ENCODE measurements at places on chromosomes 7 and 10. TPM values are rescaled to one million over a fixed set of nuclear protein-coding genes. Genes with fewer than 3 reads are reported as not detected.

TMEM236 gene
- total RNA-seq, result 2.8 TPM

SPDYE11 gene
- total RNA-seq, result not detected

OR2A5 gene
- total RNA-seq, result not detected

MGMT gene
- total RNA-seq, result 20.5 TPM

CASTOR2 gene
- 48.4 TPM for total RNA-seq

BCL7B gene
- 97.9 TPM for total RNA-seq

DNA sequence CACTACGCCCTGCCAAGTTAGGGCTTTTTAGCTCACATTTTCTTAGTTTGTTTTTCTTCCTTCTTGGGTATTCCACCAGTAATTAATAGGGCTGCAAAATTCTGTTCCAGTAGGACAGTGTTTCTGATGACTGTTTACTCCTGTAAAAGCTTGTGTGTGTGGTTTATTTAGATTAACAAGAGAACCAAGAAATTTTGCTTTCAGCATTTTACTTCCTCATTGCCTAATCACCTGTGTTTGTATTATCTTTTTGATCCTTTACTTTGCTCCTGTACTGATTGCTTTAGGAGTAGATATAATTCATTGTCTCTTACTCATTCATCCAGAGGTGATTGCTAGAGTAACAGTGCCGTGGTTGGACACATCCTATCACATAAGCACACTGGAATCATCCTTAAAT, 27.7 kb downstream of the TDRD1 start:
- H3K36me3 ChIP-seq, result no peaks in the 10 kb centered on the region
- no peaks in the 10 kb centered on the region for H3K4me1 ChIP-seq
- no peak overlapping the region for H3K27ac ChIP-seq
- no peak for DNase-seq

- no peak overlapping the region for H3K4me3 ChIP-seq
- H3K27ac ChIP-seq, result no peak overlapping the region
- no peaks in the 10 kb centered on the region for H3K27me3 ChIP-seq
- no peak for DNase-seq
- H3K4me1 ChIP-seq, result no peaks in the 10 kb centered on the region
Observed at GRCh38 chr7:34104115-34104514, 198.8 kb downstream of the BMPER start.

- no peak for DNase-seq
- H3K36me3 ChIP-seq, result no peaks in the 10 kb centered on the region
Observed at GRCh38 chr7:26307791-26308190, 16.1 kb downstream of the SNX10 start.

DNA sequence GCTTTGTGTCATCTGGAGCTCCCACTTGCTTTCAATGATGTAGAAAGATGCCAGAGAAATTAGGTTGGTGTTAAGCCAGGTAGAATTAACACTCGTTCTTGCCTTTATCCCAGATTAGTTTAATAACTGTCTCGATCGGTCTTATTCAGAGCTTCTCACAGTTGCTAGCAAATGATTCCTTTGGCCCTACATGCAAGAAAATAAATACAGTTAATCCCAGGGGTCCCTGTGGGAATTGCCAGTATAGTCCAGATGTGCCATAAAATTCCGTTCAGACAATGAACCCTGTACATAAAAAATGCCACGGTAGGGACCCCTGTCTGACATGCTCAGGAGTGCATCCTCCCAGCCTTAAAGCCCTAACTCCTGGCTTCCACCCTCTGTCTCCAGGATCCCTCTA, 207.5 kb downstream of the ARHGAP12 start:
- H3K27me3 ChIP-seq, result no peaks in the 10 kb centered on the region
- H3K4me3 ChIP-seq, result no peak overlapping the region
- no peaks in the 10 kb centered on the region for H3K4me1 ChIP-seq
- no peak for DNase-seq
- no peak overlapping the region for H3K27ac ChIP-seq
- H3K36me3 ChIP-seq, result no peaks in the 10 kb centered on the region

- peak overlapping the region; percentile 84 for H3K27ac ChIP-seq
- no peaks in the 10 kb centered on the region for H3K27me3 ChIP-seq
- no peaks in the 10 kb centered on the region for H3K36me3 ChIP-seq
- H3K4me3 ChIP-seq, result no peak overlapping the region
- peak; percentile 88 for DNase-seq
Observed at GRCh38 chr7:94301024-94301586, 93.6 kb upstream of the COL1A2 start.

DNA sequence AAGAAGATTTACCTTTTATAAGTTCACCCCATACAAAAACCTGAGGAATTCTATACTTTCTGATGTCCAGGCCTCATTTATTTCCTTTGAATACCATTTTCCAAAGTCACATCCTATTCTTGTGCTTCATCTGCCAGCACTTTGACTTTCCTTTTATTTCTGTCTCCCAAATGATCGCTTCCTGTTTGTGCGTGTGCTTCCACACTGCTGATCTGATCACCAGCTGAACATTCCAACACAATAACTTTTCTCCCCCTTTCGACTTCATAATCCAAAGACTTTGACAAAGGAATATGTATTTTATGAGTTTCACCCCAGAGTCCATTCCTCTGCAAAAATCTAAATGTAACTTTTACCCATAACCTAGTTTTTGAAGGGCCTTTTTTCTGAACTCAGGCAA, 3.1 kb downstream of the ELAPOR2 start:
- H3K27me3 ChIP-seq, result no peaks in the 10 kb centered on the region
- no peak overlapping the region for H3K4me3 ChIP-seq
- H3K4me1 ChIP-seq, result peaks cover 8% of the 10 kb centered on the region
- DNase-seq, result no peak

DNA sequence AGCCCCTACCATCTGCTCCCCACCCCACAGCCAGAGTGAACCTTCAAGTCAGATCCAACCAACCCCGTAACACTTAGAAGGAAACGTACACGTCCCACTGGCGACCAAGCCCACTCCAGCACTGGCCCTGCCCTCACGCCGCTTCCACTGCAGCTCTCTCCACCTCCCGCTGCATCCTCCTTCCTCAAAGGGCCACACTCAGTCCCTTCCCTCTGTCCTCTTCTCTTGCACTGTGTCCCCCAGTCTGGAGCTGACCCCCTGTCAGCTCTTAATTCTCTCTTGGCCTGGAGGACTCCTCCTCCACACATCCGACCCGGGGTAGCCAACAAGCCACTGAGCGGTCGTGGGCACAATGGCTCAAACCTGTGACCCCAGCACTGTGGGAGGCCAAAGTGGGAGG, 85.8 kb downstream of the PROSER2 start:
- H3K27ac ChIP-seq, result no peak overlapping the region
- H3K27me3 ChIP-seq, result no peaks in the 10 kb centered on the region
- H3K36me3 ChIP-seq, result no peaks in the 10 kb centered on the region
- H3K4me3 ChIP-seq, result no peak overlapping the region
- no peaks in the 10 kb centered on the region for H3K4me1 ChIP-seq

DNA sequence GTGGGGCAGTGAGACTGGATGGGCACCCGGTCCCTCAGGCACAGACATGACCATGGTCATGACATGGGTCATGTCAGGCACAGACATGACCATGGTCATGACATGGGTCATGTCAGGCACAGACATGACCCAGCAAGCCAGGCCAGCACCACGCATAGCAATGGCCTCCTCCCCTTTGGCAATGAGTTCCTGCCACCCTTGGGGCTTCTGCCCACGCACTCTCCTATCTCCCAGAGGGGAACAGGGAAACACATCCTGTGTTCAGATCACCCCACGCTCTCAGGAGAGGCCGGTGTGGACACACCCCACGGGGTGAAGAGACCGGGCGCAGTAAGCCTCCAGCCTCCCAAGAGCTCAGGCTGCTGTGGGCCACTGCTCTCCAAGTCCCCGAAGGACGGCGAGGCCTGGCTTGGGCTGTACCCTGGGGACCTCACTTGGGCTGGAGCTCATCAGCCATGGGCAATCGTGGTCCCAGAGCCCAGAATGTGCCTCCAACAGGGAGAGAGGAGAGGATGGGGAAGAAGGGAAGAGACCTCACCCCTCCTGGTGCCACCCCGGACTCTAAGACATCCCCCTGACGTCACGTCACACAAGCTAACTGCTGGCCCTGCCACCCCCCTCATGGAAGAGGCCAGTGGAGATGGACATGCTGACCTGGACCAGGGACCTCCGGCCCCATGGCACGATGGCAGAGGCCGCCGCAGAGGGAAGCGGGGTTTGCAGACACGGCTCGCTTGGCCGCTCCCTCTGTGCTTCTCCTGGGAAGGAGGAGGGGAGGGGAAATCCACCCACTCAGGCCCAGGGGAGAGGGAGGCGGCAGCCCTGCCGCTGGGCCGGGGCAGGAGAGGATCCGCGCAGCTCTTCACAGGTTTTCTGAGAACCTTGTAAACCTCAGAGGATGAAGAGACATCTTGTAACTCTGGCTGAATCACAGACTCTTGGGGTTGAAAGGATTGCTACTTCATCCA, 269.6 kb downstream of the ELFN1 start:
- DNase-seq, result no peak
- H3K27ac ChIP-seq, result no peak overlapping the region
- no peaks in the 10 kb centered on the region for H3K27me3 ChIP-seq
- H3K4me1 ChIP-seq, result no peaks in the 10 kb centered on the region
- no peak overlapping the region for H3K4me3 ChIP-seq

DNA sequence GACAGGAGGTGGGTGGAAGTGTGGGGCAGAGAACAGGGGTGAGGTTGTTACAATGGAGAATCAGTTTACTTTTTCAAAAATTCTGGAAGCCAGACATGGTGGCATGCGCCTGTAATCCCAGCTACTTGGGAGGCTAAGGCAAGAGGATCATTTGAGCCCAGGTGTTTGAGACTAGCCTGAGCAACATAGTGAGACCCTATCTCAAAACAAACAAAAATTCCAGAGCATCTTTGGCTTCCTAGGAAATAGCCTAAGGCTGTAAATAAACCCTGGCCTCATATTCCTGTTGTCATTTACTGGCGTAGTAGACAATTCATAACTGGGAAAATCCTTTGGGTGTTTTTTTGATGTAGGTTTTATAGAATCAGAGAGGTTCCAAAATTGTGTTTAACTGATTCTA, 44.0 kb downstream of the GBF1 start:
- H3K27ac ChIP-seq, result no peak overlapping the region
- no peaks in the 10 kb centered on the region for H3K36me3 ChIP-seq
- no peak overlapping the region for H3K4me3 ChIP-seq
- DNase-seq, result no peak

DNA sequence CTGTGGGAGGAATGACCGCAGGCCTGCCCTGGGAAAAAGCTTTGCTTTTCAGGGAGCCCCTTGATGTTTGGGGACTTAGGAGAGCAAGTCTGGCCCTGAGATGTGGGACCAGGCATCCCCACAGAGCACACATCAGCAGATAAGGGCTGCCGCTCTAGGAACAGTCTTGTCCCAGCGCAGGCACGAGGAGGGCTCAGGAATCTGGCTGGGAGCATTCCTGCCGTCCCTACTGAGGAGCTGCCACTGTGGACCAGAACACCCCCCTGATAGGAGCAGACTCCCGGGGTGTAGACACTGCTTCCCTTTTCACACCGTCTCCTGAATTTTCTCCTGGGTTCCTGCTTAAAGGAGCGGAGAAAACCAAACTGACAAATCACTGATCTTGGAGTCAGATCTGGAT, 232.3 kb downstream of the CUX1 start:
- DNase-seq, result no peak
- peaks cover 12% of the 10 kb centered on the region for H3K4me1 ChIP-seq
- no peaks in the 10 kb centered on the region for H3K27me3 ChIP-seq

DNA sequence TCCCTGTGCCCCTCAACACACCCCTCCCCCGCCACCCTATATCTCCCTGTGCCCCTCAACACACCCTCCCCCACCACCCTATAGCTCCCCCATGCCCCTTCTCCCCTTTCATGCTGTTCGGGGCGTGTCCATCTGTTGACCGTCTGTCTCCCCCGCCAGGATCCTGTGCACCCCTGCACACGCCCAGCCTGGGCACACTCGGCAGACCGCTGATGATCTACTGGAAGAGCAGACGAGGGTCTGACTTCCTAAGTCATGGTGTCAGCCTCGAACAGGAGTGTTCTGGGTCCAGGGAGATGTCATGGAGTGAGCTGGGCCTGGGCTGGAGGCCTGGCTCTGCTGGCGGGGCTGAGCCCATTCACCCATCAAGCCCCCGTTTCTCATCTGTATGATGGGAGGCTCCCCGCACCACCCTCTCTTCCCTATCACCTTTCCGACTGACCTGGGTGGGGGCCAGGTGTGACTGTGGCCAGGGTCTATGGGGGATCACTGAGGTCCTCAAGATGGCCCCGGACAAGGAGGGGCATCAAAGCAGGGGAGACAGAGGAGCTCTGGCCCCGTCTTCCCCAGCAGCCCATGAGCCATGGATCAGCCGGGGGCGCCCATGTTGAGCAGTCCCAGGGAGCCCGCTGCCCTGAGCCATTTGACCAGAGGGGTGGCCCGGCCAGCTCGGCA, 48.3 kb downstream of the PDGFA start:
- peak overlapping the region; percentile 74 for H3K27ac ChIP-seq
- H3K4me1 ChIP-seq, result no peaks in the 10 kb centered on the region
- H3K27me3 ChIP-seq, result no peaks in the 10 kb centered on the region
- DNase-seq, result peak; percentile 6
- no peaks in the 10 kb centered on the region for H3K36me3 ChIP-seq

GRCh38 chr7:157464111-157464970, 127.5 kb downstream of the DNAJB6 start:
- DNase-seq, result no peak
- peaks cover 6% of the 10 kb centered on the region for H3K27me3 ChIP-seq
- no peaks in the 10 kb centered on the region for H3K36me3 ChIP-seq
- no peak overlapping the region for H3K4me3 ChIP-seq

- H3K4me3 ChIP-seq, result no peak overlapping the region
- no peak overlapping the region for H3K27ac ChIP-seq
- H3K36me3 ChIP-seq, result no peaks in the 10 kb centered on the region
Observed at GRCh38 chr7:14740606-14741005, 161.9 kb downstream of the DGKB start.

GRCh38 chr10:103845972-103846371, 9.4 kb downstream of the SH3PXD2A start:
- no peaks in the 10 kb centered on the region for H3K36me3 ChIP-seq
- no peaks in the 10 kb centered on the region for H3K27me3 ChIP-seq
- DNase-seq, result peak; percentile 38
- no peaks in the 10 kb centered on the region for H3K4me1 ChIP-seq
- no peak overlapping the region for H3K27ac ChIP-seq
- no peak overlapping the region for H3K4me3 ChIP-seq

DNA sequence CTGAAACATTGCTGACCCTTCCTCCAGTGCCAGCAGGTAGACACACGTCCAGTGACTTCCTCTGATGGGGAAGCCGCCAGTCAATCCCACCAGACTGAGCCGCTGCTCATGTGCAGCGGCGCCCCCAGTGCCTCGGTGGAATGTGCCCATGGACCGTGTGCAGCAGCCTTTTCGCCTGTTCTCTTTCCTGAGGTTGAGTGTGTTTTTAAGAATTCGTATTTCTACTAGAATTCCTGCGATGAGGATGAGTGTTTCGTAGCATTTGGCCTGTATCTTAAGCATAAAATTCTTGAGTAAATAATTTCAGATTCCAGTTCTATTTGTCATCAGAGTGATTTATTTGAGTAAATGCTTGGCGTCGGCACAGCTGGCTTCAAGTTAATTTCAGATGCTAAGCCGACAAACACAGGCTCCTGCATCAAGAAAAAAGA, 35.4 kb downstream of the BNIP3 start:
- H3K27me3 ChIP-seq, result no peaks in the 10 kb centered on the region
- no peaks in the 10 kb centered on the region for H3K36me3 ChIP-seq
- H3K27ac ChIP-seq, result peak overlapping the region; percentile 59
- peaks cover 3% of the 10 kb centered on the region for H3K4me1 ChIP-seq
- H3K4me3 ChIP-seq, result no peak overlapping the region
- DNase-seq, result no peak

Data from adrenal gland (tissue), 19 donors.